ENCODE measurements at places on chromosomes 2 and 18.
A peak's percentile ranks its signal among the peaks of the same experiment; 100 is the strongest.

DNA sequence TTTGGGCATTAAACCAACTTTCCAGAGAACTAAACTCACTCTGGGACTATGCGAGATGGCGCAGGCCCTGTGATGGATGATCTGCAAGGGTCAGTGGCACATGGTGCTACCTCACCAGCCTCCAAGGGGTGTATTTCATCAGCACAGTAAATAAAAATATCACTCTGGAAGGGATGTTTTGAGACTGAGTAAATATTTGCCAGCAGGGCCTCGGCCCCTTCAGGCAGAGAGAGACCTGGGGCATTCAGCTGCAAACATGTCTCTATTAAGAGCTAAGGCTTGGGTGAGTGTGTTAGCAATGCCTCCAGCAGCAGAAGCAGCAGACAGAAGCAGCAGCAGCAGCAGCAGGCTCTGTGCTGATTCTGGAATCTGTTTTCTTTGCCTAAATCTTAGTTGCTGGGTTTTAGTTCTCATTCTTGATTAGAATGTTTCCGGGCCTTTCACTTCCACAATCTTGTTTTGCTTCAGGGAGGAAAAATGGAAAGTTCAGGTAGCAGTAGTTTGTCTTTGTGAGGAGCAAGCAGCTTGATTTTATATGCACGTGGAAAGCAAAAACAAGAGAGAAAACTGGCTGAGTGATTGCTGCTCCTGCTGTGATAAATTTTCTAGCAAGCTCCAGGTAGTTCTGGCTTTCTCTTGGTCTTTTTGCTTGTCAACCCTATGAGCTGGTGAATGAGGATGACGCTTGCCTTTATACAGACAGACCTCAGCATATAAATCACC lies 18.6 kb downstream of the ADCYAP1 start:
- DNase-seq = no peak

- DNase-seq = peak; percentile 42
Observed at GRCh38 chr18:21004726-21005125, 106.9 kb downstream of the ROCK1 start.

DNA sequence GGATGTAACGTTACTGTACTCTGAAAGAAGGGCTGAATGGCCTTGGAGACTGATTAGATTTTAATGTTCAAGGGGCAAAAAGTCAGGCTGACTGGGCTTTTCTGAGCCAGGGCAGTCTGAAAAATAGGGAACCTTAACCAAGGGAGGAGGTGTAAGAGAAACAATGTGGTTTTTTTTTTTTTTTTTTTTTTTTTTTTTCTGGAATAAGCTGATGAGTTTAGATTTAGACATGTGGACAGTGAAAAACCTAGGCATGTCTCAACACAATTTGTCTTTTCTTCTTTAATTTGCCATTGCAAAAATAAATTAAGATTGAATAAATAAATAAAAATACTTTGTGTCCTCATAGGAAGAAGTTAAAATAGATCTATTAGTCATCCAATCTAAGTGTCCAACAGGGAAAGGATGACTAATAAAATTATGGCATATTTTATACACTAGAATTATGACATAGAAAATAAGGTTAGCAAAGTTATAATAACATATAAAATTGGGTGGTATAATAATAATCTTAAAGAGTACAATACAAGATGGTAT lies 237.6 kb upstream of the TRIB2 start:
- peak; percentile 35 for DNase-seq

DNA sequence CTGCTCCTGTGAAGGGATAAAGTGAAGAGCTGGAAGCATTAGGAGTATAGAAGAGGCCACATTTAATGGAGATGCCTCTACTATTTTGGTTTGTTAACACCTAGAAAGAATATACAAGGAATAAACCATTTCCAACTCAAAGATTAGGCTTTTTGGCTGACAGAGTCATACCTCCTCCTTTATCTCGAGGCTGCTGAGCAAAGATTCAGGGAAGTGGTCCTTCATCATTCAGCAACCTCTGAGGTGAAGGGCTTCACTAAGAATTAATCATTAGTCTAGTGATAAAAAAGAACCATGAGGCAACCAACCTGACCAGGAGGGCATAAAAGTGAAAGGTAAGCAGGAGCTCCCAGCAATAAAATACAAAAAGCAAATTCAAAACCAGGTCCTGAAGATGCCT lies 25.8 kb downstream of the AAK1 start:
- no peak for DNase-seq

Measured in hematopoietic multipotent progenitor cell treated with erythropoietin and hydrocortisone succinate and interleukin-3 and kit ligand, for 4 days (in vitro differentiated cells).